Mammary epithelial cell (primary cell): ENCODE measurements at places on chromosomes 6 and 20. TPM values are rescaled to one million over a fixed set of nuclear protein-coding genes. Genes with fewer than 3 reads are reported as not detected.

DOK5 gene
- not detected in 2 replicates for total RNA-seq

FAM209B gene
- total RNA-seq = not detected

PRKN gene
- total RNA-seq = 1.0 and 2.6 TPM in 2 replicates

ECT2L gene
- under 0.01 TPM for total RNA-seq

ISM1 gene
- 0.33 TPM for total RNA-seq

ZNF322 gene
- total RNA-seq = 17.8 TPM

RWDD2A gene
- 1.3 TPM for total RNA-seq
